ENCODE measurements at places on chromosomes 13 and 19.

- H3K27ac ChIP-seq = no peak overlapping the region
- DNase-seq = no peak
- no peaks in the 10 kb centered on the region for H3K4me1 ChIP-seq
- no peaks in the 10 kb centered on the region for H3K27me3 ChIP-seq
- no peak overlapping the region for H3K4me3 ChIP-seq
These were observed 1123.3 kb downstream of the EFNB2 start for GRCh38 chr13:105412171-105412570.

DNA sequence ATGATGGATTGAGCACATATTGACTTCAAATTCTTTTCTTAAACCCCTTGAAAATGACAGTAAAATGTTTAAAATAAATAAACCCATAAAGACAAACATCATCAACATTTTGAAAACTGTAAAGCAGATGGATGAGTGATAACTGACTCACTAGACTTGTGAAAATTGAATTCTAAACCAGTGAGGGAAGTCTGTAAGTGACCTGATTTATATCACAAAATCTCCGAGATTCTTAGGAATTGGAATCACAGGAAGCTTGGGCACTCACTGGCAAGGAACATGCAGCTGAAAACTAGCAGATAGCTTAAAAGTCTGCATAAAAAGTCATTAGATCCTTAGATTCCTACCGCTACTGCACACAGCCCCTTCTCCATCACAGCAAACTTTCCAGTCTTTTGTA, 51.3 kb upstream of the TSC22D1 start:
- no peak overlapping the region for H3K4me3 ChIP-seq
- H3K27me3 ChIP-seq = peaks cover 15% of the 10 kb centered on the region
- H3K4me1 ChIP-seq = no peaks in the 10 kb centered on the region
- no peaks in the 10 kb centered on the region for H3K36me3 ChIP-seq

DNA sequence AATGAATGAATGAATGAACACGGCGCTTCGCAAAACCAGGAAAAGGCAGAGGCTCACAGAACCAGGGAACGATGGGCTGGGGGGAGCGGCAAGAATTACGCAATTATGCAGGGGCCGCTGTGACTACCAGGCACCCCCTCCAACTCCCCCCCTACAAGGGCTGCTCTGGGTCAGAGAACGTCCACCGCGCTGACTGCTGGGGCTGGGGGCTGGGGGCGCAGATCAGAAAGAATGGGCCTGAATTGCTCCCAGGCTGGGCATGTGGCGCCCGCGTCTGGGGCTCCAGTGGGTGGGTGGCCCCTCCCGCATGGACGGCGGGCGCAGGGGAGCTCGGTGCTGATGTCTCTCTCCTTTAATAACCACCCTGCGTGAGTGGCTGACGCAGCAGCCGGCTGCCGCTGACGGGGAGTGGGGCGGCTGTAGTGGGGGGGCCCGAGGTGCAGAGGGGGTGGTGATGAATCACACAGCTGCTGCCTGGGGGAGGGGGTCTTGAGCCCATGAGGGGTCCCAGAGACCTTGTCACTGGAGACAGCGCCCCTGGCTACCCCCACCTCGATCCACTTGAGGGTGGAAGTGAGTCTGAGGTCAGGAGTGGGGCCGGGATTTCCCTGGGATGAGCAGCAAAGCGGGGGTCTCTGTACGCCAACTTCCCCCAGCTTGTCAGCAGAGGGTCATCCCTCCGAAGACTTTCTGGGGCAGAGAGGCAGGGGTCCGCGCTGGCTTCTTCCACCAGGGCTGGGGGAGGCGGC, 1.5 kb upstream of the CIRBP start:
- H3K27me3 ChIP-seq = no peaks in the 10 kb centered on the region
- peak overlapping the region; percentile 50 for H3K4me3 ChIP-seq
- peaks cover 28% of the 10 kb centered on the region for H3K36me3 ChIP-seq
- no peak for DNase-seq

DNA sequence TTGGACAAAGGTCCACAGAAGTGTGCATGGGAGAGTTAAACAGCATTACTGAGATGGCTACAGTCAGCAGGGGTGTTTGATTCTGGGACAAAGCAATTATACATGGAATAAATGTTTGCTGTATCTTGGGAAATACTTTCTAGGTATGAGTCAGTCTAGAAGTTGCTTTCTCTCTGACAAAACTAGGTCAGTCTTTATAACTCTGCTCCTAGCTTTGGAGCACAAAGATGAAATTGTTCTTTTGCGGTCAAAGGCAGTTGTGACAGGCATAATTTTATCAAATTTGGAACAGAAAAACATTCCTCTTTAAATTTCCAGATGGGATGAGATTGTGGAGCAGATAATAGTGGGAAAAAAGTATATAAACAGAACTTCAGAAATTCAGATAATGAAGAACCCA, 1045.4 kb upstream of the MIR17HG start:
- H3K27me3 ChIP-seq = no peaks in the 10 kb centered on the region
- H3K36me3 ChIP-seq = no peaks in the 10 kb centered on the region
- no peak for DNase-seq
- no peak overlapping the region for H3K27ac ChIP-seq

DNA sequence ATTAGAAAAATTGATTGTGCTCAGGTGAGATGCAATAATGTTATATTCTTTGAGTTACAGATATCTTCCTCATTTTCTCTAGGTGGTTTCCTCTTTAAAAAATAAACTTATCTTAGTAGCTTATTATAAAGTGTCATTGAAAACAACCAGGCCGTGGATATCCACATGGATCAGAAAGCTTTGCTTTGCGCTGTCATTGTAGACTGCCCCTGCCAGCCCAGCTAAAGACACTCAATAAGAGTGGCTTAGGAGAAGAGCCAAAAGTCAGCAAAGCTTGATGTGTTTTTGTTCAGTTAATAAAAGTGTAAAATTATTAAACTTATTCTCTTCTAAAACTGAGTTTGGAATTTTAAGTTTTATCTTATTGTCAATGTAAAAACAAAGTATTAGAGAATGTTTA, 34.4 kb downstream of the TPP2 start:
- H3K36me3 ChIP-seq = peaks cover 46% of the 10 kb centered on the region
- no peaks in the 10 kb centered on the region for H3K27me3 ChIP-seq
- H3K4me1 ChIP-seq = no peaks in the 10 kb centered on the region
- no peak overlapping the region for H3K4me3 ChIP-seq
- H3K27ac ChIP-seq = no peak overlapping the region
